SJSA1 (cell line): ENCODE measurements at places on chromosomes 3 and 15. TPM values are rescaled to one million over a fixed set of nuclear protein-coding genes. Genes with fewer than 3 reads are reported as not detected.

DNA sequence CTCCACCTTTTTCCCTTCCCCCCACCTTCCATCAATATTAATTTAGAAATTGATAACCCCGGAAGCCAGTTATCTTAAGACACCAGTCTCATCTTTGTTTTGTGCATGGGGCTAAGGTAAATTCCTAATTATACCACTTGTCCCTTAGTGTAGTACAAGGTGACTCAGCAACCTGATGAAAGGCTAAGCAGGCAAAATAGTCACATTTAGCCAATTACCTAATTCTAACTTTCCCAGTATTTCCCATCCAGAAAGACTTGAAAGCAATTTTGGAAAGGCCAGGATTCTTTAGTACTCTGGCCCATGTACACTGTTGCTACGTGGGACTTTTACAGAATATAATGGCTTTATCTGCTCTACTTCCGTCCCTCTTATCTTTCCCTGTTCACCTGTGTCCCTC lies 72.6 kb downstream of the SETD5 start:
- DNase-seq, result no peak

- no peak for DNase-seq
Measured at GRCh38 chr3:133490468-133491351, 82.8 kb upstream of the CDV3 start.

DNA sequence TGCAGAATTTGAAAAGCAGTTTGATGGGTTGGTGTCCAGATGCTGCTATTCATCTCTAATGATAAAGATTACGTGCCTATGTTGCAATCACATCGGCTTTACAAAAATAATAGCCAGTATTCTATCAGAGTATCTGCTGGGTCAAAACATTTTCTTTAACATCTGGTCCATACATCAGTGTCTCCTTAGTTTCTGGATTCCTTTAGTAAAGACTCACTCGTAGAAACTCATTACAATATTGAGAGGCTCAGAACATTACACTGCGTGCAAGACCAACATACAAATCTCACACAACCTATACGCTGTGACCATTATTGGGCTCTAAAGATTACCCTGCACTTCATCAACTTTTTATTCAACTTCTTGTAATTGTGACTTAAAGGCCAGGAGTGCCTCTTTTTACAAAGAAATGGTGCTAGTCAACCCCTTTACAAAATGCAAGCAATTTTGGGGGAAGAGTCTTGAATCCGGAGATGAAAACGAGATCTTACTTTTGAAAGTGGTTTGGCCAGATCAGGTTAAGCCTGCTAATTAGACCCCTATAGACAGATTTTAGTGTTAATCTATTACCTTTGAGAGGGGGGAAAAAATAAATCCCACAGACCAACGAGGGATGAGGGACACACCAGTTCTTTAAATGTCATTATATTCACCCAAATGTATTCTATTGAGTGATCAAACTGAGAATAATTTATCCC lies 2.9 kb downstream of the TRA2B start:
- no peak for DNase-seq

DNA sequence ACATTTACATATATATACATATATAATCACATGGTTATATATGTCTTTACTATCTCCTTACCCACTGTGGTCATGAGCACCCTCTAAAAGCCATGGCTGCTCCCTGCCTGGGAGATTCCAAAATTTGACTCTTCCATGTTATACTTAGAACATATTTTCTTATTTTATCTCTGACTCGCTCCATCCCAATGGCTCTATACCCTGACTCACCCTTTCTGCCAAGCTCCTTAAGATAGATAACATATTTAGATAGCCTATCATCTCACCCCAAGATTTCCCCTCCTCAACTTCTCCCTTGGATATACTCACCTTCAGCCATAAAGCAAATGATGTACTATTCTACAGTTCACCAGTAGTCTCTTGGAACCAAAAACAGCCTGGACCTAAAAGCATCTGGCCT lies 65.1 kb downstream of the CD200R1L start:
- no peak for DNase-seq

DNA sequence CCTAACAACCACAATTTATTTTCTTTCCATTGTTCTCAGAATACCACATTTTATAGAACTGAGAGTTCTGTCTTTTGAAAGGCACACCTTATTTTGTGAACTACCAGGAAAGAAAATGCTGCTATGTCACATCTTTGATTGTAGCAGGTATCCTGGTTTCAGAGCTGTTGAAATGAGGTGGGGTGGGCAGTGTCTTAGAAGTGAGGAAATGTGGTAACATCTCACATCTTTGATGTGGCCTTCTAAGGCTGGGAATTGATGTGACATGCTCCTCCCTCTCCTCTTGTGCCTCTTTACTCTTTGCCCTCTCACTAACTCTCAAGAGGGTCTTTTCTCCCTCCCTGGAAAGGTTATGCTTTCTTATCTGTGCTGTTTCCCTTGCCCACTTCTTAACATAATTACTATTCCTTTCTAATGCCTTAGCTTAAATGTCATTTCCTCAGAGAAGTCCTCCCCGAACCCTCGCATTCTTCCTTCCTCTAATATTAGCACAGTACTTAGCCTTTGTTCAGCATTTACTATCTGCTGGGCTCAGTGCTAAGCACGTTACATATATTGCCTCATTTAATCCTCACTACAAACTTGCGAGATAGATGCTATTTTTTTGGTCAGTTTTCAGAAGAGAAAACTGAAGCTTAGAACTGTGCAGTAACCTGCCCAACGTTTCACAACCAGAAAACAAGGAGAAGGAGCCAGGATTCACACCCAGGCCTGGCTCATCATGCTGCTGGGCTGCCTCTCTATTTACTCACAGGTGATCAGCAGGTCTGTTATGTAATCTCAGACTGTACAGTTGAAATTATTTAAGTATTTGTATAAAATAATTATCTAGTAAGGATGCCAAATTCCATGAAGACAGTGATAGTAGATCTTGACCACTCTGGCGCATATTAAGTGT lies 24.0 kb upstream of the SPTSSB start:
- no peak for DNase-seq

DNA sequence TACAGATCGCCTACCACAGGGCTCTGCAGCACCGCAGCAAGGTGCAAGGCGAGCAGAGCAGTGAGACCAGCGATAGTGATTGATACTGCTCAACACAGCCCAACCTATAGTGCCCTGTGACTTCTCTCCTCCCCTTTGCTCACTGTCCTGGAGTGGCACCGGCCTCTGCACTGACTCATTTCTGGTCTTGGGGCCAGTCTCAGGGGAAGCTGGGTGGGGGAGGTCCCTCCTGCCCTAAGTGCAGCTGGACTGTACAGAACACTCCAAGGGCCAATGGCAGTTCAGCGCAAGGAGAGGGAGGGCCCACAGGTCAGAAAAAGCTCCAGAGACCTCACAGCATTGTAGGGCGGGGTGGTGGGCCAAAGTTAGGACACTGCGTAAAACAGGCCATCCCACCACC lies 2.5 kb upstream of the OGG1 start:
- no peak for DNase-seq

DNA sequence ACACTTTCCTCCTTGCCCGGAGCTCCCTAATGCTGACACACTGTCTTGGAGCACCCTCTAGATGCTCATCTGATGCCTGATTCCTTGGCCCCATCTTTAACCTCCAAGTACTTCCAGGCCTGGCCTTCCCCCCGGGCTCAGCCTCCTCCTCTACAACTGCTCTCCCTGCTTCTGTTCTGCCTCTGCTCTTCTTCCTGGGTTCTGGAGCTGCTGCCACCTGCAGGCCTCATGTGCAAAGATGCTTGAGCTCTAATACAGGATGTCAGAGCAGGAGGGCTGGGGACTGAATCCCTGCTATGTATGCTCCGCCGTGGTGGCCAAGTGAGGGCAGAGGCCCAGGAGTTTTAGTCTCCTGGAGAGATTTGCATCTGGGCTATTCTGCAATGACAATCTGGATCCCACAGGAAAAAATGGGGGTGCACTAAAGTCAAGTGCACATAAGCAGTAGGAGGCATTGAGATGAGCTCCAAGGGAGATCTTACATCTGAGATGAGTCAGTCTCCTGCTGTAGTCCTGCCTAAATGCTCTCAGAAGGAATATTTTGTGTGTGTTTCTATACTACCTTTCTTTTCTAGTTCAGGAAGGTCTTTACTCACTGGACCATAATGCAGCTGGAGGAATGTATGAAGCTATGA lies 296.3 kb downstream of the UACA start:
- DNase-seq, result peak; percentile 42

- DNase-seq, result no peak
Measured at GRCh38 chr3:27093771-27094170, 275.4 kb downstream of the NEK10 start.

C3orf85 gene
- total RNA-seq, result not detected in 2 replicates

SOX14 gene
- not detected in 2 replicates for total RNA-seq

B3GNT5 gene
- total RNA-seq, result 0.66 and 2.2 TPM in 2 replicates

LMAN1L gene
- not detected in 2 replicates for total RNA-seq

DNA sequence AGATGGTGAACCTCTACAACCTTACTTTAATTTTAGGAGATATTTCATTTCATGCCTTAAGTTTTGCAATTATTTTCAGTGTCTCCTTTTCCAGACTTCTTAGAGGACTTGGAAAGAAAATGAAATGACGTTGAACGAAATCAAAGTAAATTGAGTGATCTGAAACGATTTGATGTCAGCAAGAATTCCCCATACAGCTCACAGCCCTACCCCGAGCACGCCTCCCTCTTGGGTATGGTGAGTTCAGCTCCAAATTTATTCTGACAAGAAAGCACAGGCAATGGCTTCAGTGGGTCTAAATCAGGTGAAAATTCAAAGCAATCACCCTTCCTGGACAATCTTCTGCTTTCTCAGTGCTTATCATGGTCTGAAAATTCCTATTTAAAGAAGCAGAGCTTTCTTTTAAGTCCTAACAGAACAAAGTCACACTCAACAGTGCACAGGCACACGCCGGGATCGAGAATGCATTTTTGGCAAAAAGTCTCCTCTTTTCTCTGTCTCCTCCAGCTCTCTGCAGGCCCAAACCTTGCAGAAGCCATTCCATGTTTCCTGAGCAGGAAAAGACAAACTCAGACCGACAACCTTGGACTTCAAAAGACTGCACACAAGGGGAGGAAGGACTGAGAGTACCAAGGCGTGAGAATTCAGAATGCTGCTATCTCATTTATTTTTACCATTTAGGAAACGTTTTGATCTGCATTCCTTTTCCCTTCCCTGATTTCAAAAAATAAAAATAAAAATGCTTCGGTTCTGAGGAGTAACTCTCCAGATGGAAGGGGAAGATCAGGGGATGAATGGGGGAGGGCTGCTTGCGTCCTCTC lies 72.0 kb downstream of the CCNL1 start:
- no peak for DNase-seq

GRCh38 chr15:57580866-57581265 lies 10.8 kb upstream of the MYZAP start:
- DNase-seq, result no peak

DNA sequence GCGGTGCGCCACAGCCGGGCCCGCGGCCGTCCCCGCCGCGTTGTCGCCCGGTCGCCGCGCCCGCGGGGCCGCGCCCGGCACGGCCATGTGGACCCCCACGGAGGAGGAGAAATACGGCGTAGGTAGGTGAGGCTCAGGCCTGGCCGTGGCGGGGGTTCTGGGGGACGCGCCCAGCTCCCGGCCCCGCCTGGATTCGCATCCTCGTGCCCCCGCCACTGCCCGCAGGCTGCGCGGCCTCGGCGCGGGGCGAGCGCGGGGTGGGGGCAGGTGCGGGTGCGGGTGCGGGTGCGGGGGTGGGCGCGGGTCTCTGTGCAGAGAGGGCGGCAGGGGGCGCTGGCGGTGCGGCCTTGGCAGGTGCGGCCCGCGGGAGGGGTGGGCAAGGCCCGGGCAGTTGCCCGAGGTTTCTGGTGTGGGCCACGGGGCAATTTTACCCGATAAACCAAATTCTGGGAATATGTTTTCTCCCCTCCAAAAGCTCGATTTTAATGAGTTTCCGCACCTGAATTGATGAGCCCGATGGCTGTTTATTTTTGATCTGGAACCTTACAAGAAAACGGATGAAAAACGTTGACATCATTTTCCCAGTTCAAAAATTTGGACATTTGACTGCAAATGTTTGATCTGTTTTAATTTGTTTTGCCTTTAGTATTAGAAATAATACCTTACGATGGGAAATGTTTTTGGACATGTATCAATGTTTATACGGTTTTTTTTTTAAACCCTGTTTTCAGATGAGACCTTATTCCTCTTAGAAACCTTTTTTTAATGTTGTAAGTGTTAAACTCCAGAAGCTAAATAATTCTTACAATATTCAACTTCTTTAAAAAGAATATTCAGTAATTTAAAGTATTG lies 678 bp downstream of the DOCK3 start:
- no peak for DNase-seq

DNA sequence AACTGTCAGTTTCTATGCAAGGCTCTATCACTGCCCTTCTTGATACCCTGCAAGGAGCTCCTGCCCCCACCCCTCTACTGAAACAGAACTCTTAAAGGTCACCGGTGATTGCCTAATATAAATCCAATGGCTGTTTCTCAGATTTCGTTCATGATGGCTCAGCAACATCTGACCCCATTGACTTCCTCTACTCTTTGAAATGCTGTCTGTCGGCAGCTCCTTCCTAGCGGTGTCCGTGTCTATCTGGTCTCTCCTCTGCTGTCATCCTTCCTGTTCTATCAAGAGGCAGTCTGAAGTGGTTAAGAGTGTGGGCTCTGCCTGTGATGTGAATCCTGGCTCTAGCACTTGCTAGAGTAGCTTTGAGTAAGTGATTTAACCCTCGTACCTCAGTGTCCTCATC lies 5.5 kb downstream of the TMEM266 start:
- no peak for DNase-seq

VPS39 gene
- 22.9 and 27.6 TPM in 2 replicates for total RNA-seq

DNA sequence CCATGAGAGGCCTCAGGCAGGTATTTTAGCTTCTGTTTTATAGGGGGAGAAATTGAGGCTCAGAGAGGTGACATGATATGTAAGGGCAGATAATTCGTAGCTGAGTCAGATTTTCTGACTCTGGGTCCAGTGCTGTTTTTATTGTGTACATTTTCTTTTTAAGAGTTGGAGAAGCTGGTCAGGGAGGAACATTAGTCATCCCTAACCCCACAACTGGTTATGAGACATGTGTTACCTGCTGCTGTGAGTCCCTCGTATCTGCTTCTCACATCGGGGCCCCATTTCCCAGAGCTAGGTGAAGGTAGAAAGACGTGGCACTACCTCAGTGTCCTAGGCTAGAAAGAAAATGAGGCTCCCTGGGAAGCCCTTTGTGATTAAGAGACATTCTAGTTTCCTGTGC lies 28.6 kb downstream of the GALNT15 start:
- peak; percentile 69 for DNase-seq

DNA sequence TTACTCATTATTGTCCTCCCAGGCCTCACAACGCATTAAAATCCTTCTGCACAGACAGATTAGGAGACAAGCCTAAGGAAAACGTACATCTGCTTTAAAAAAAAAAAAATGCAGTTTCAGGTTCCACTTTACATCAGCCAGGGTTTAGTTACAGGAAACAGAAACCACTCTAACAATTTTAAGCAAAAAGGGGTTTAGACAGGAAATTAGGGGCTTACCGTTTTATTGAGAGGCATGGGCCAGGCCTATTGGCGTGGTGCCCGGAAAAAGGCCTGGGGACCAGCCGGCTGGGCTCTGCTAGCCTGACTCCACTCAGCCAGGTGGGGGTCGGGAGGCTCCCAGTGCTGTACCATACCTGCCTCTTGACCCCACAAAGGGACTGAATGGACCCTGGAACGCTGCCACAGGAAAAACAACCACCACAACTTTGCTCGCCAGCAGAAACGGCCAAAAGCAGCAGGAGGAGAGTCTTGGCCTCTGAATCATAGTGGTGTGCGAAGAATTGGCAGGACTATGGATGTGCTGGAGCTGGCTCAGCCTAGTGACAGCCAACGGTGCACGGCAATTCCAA lies 124.3 kb downstream of the CHSY1 start:
- DNase-seq, result peak; percentile 85
